Amniotic stem cell (primary cell): ENCODE measurements at places on chromosomes 6 and 20.

- no peak for DNase-seq
Observed at GRCh38 chr6:46010771-46011170, 4.9 kb downstream of the CLIC5 start.

DNA sequence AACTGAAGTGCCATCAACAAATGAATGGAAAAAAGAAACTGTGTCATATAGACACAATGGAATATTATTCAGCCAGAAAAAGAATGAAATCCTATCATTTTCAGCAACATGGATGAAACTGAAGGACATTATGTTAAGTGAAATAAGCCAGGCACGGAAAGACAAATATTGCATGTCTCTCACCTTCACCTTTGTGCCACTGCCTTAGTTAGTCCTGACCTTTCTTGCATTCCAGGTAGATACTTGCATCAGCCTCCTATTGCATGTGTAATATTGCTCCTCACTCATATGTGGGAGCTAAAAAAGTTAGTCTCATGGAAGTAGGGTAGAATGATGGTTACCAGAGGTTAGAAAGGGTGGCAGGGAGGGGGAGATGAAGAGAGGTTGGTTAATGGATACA is 14.9 kb downstream of the NOTCH4 start:
- no peak for DNase-seq

DNA sequence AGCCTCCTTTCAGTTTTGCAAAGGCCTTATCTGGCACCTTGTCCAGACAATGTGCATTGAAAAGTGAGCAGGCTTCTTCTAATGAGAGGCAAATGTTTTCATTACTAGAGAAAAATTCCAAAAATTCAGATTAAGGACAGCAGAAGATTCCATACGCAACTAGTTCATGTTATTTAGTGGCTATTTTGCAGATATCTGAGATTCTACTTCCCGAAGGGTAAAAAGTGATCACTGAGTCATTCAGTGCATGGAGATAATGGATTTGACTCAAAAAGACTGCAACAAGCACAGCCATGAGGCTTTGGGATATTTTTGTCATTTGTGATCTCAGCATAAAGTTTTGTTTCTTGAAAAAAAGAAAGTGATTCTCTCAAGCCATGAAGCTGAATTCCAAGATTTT is 29.9 kb downstream of the METTL24 start:
- no peak for DNase-seq

DNA sequence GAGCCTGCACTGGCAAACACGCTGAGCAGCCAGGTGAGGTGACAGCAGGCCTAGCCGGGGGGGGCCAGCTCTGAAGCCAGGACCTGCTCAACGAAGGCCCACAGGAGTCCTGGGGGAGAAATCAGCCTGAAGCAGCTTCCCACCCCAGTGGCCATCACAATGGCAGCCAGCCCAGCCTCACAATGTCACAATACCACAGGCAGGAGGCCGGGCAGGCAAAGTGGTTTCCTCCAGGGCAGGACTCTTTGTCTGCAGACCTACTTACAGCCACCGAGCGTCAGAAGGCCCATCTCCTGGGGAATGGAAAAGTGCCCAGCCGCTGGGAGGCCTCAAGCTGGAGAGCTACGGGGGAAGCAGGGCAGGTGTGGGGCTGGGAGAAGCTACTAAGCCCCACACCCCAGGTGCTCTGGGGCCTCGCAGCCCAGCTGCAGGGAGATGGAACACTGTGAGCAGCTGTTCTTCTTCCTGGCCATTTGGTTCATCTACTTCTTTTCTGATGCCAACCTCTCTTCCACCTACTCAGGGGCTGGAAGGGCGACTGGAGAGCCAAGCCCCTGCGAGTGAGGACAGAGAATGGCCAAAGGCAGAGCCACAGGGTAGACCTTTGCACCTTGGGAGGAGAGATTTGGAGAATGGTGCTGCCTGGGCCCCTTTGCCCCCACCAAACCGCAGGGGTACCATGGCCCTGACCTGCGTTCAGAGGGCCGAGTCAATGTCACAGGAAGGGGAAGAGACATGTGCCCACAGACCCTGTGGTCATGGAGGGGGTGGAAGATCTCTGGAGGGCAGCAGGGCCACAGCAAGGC is 22.3 kb upstream of the AVP start:
- no peak for DNase-seq

DNA sequence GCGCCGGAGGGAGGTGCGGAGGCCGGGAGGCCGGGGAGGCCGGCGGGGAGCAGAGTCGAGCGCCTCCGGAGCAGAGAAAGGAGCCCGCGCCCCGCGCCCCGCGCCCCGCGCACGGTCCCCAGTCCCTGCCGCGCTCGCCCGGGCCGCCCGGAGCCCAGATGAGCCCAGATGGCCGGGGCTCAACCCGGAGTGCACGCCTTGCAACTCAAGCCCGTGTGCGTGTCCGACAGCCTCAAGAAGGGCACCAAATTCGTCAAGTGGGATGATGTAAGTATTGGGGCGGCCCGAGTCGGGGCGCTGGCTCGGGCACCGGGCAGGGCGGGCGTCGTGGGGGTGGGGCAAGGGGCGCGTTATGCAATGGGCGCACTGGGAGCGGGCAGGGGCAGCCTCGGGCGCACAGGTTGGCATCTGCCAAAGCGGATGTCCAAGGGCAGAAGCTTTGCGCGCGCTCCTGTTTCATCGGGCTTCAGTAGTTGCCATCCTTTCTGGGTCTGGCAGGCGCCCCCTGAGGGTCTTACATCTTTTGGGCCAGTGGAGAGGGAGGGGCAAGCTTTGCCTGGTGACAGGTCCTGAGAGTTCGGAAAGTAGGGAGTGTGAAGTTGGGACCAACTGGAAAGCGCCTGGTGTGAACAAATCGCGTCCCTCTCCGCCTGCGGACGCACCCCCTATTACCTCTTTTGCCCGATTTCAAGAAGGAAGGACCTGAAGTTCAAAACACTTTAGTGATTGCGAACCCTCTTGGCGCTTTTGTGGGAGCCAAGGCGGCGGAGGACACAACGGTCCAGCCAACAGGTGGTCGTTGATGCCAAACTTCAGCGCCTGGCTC is 631 bp downstream of the PLCB1 start:
- no peak for DNase-seq

DNA sequence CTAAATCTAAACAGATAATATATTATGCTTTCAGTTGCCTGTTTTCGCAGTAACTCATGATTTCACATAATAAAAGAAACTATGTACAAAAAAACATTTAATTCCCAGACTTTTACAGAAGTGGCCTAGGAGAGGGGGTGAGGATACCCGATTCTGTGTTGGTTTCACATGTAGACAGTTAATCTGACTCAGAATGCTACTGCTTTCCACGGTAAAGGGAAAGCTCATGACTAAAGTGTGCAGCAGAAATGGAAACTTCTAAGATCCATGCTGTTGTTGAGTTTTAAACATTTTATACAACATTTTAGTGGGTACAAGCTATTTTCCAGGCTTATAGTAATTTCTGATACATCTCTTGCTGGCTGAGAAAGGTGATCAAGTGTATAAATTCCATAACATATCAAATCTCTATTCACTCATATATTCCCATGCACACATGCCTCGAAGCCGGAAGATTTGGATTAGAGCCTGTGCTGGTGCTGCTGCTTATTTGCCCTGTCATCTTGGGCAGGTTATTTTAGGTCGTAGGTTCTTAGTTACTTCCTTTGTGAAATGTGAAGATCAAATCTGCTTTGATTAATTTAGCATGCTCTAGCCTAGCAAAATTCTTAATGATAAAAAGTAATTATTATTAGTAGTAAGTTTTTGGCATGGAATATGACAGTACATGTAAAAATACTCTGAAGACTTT is 896.7 kb upstream of the MAP3K7 start:
- no peak for DNase-seq

GRCh38 chr20:8187740-8188139 is 55.7 kb downstream of the PLCB1 start:
- DNase-seq: no peak

GRCh38 chr6:104566411-104566810 is 293.3 kb downstream of the HACE1 start:
- DNase-seq: no peak
